ENCODE measurements at places on chromosomes 7 and 10.

GRCh38 chr10:124667425-124668345 is 76.5 kb downstream of the FAM53B start:
- DNase-seq: no peak

DNA sequence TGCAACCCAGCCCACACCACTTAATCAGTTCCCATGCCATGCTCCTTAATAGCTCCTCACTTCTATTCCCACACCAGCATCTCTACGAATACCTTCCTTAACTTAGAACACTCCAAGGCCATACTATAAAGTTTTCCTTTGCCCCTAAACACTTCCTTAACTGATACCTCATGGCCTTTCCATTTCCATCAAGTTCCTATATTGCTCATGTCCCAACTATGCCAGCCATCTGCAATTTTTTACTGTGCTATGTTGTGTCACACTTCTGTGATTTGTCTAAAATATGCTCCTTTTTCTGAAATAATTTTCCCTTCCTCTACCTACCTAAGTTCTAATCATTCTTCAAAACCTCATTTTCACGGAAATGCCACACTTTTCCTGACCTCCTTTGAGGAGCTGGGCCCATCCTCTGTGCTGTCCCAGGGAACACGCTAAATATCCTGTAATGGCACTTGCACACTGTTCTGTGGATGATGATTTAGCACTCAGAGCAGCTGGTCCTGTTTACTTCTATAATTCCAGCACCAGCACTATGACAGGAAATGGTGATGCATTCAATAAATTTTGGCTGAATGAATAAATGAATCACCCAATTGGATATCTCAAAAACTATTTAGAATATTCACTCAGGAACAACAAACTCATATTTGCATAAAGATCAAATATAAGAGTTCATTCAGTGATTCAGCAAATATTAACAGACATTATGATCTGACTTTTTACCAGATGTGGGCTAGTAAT is 266.5 kb upstream of the HGF start:
- no peak for DNase-seq

DNA sequence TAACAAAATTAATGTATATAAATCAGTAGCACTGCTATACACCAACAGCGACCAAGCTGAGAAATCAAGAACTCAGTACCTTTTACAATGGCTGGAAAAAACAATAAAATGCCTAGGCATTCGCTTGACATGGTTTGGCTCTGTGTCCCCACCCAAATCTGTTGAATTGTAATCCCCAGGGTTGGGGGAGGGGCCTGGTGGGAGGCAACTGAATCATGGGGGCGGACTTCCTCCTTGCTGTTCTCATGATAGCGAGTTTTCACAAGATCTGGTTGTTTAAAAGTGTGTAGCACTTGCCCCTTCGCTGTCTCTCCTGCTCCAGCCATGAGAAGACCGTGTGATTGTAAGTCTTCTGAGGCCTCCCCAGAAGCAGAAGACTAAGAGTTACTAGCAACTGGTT is 8.6 kb downstream of the ZNF786 start:
- no peak for DNase-seq

- no peak for DNase-seq
These were observed 20.1 kb upstream of the HDAC9 start for GRCh38 chr7:18475488-18475887.

DNA sequence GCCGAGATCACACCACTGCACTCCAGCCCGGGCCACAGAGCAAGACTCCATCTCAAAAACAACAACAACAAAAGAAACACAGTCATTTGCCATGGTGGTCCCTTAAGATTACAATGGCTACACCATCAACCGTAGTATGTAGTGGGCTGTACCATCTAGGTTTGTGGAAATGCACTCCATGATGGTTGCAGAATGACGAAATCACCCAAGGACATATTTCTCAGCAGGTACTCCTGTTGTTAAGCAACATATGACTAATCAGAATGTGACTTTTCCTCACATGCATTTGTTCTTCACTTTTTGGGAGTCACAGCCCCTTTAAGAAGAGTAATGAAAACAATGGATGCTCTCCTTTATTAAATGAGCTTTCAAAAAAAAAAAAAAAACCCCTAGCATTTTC is 11.0 kb downstream of the SVIL start:
- DNase-seq: no peak

DNA sequence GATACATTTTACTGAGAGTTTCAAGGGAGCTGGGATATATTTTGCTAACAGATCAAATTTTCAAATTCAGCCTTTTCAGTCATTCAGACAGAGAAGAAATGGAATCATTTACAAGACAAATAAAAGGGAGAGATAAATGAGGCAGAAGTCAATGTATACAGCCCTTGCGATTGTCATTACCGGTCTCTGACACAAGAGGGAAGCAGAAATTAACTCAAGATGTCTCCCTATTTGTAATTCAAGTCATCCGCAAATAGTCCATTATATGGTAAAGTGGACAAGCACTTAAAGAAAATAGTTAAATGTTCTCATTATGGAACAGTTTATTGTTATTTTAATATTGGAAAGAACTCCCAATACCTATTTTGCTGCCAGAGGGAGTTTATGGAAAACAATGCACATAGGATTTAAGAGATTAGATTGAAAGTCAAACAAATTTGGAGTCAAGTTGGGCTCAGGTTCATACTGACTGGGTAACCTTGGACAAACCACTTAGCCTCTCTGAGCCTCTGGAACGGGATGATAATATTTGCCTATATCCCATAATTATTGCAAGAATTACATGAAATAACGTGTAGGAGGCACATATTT is 89.3 kb upstream of the PRKCQ start:
- DNase-seq: no peak

- no peak for DNase-seq
These were observed 183.4 kb upstream of the PLXNA4 start for GRCh38 chr7:132759482-132760243.

DNA sequence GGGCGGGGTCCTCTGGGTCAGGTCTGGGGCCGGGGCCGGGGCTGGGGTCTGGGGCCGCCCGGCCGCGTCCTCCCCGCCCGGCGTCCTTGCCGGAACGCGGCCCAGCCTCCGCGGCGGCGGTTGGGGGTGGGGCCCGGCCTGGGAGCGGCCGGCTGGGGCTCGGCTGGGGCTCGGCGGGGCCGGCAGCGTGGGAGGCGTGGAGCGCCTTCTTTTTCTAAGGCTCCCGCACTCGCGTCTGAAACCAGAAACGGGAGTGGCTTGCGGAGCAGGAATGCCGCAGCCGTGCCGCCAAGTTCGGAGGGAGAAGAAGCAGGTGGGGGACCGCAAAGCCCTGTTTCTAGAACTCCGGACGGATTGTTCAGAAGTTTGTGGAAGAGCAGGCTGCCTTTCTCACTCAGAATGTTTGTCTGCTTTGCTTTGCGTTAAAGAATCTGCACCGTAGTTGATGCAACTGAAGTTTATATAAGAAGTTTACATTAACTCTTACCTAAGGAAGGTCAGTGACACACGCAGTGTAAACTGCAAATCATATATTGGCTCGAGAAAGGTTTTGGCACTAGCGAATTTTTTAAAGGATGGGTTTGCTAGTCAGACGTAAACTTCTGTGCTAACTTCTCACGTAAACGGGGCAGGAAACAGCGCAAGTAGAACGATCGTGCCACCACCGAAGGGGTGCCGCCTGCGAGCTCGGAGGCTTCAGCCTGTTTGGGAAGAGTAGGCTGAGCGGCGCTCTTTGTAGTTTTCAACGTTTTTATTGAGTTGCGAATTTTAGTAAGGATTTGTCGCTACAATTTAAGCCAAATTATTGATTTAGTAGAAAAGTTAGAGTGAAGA is 729 bp downstream of the DNAJB6 start:
- DNase-seq: peak; percentile 85

DNA sequence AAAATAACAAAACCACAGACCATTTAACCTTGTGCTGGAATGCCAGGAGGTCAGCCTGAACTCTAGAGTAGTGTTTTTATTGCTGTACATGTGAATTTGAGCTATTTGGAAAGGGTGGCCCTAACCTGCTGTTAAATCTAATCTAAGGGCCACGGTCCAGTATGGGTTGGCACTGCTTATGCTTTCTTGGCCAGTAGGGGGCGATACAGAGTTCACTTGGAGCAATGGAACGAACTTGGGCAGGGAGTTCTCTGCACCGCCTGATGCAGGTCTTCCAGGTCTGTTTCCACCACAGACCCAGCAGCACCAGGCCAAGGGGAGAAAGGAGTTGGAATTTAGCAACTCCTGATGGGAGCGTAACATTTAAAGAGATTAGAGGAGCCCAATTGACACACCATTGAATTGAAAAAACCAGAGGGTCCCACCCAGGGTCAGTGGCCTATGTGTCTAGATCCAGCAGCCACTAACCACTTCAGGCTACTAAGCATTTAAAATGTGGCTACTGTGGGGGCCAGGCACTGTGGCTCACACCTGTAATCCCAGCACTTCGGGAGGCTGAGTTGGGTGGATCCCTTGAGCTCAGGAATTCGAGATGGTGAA is 75.7 kb upstream of the EFCAB10 start:
- peak; percentile 70 for DNase-seq

- DNase-seq: no peak
These were observed 293.5 kb upstream of the IMMP2L start for GRCh38 chr7:111855842-111856227.

DNA sequence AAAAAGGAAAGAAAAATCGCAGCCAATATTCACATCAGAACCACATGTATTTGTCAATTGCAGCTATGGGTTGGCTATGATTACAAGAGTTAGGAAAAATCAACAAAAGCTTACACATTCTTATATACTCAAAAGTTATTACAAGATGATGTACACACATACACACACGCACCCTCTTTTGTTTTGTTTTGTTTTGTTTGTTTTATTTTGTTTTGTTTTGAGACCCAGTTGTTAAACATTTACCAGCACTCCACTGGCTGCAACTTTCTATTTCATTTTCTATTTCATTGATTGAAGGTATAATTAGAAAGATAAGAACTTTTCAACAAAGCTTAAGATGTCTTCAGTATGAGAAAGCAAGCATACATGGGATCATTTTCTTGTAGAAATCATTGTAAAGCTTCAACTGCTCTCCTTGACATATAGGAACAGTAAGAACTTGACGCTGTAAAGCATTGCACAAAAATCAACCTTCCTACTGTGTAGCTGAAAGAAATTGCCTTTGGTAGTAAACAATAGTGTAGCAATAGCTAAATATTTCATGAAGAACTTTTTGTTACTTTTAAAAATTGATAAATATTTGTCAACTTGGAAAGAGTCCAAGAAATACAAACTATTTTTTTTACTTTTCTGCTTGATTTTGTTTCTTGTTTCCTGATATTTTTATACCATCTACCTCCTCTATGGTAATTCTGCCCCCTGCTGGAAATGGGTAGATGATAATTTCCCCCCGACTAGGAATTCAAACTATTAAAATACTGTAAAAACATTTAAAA is 205.9 kb downstream of the MBL2 start:
- no peak for DNase-seq

DNA sequence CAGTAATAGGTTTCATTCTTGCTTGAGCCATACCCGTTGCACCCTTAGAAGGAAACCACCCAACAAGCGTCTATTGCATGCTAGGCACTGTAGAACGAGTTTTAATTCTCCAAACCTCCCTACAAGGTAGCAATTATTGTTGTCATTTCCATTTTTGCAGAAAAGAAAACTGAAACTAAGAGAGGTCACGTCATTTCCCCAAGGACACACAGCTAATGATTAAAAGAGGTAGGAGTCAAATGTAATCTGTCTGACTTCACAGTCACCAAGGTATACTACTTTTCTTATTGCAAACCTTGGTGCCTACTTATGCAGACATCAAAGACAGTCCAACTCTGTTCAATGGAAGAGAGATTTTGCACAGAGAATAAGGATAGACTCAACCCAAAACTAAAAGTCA is 49.1 kb upstream of the C1QL3 start:
- DNase-seq: no peak

DNA sequence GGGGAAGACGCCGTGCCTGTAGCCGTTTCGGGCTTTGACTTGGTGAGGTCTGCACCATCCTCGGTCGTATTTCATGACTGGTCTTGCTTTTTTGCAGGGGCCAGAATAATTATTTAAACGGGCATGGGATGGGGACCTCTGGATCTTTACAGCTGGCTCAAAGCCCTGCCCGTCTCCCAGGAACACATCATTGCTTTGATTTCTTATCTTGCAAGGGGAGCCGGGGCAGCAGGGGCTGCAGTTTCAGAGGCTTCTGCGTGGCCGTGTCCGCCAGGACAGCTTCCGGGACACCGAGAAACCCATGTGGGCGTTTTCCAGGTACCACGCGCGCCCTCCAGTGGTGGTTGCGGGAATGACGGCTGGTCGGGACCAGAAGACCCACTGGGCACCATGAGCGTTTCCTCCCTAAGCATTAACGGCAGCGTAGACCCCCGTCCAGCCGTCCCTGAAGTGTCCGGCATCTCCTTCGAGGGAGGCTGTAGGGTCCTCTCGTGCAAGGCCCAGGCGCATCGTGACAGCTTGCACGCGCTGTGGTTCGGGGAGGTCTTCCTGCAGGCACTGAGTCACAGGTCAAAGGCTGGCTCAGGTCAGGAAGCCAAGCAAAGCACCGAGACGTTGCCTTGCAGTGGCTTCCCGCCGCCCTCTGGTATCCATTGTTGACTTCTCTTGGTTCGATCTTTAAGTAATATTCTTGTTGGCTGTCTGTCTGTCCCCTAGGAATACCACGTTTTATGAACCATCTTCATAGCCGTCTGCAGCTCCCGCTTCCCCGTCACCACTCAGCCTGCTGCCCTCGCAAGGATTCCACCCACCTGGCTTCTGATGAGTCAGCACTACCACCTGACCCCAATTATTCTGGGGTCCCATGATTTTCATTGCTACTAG is 16.2 kb upstream of the ZFAND2A start:
- DNase-seq: peak; percentile 77

DNA sequence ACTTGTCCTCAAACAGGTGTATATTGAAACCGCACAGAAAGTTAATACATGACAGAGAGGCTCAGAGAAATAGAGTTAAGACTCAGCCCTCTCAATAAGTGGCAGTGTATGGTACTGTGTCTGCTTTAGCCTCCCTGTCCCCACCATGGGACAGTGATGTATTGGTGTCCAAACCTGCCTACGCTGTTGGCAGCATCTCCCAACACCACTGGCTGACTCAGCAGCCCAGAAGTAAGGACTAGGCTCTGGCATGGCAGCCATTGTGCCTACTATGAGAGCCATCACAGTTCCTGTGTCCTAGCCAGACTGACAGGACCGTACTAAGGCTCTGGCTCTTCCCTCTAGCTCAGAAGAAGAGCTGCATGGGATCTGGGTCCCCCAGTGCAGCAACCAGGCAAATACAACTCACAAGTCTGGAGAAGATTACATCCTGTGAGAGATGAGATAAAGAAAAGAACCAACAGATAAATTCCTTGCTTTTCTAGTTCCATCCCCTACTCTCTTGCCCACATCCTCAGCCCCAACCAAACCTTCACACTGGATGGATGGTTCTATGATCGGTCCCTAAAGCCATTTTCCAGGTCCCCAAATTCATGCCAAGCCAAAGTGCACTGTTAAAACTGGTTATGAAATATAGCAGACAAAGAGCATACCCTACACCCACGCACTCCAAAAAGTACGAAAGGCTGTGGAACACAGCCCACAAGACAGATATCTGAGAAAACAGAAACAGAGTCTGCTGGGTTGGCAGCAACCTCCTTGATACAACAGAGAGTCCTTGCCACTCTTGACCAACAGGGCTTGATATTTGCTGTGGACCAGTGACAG is 44.1 kb upstream of the DMTF1 start:
- no peak for DNase-seq
